Left lobe of liver (tissue), 2 donors: ENCODE measurements at places on chromosomes 16 and 17.

DNA sequence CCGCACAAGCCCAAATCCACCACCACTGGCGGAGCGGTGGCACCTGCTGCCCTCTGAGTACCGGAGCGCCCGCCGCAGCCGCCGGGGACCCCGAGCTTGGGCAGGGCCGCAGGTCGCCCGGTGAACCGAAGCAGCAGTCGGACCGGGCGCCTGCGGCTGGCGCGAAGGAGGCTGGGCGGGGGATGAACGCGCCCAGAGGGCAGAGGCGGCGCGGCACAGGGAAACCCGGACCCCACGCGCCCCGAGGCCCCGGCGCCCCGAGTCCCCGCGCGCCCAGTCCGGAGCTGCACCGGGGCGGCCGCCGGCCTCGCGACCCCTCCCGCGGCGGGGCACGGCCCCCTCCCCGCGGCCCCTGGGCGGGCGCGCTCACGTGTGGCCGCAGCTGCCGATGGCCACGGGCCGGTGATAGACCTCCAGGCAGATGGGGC is 393 bp downstream of the RNF166 start:
- no peak for DNase-seq

DNA sequence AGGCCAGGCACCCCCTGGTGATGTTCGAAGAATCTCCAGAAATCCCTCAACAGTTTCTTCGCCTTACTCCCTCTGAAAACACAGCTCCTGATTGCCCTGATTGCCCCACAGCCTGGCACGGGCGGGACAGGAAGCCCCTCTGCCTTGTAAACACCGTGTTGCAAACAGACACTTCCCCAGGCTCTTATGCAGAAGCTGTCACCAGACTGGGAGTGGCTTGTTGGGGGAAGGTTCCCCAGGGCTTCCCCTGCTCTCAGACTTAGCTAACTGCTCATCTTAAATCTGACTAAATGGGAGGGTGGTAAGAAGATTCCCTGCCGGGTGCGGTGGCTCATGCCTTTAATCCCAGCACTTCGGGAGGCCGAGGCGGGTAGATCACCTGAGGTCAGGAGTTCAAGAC is 11.2 kb downstream of the PIK3R5 start:
- DNase-seq = peak; percentile 64

DNA sequence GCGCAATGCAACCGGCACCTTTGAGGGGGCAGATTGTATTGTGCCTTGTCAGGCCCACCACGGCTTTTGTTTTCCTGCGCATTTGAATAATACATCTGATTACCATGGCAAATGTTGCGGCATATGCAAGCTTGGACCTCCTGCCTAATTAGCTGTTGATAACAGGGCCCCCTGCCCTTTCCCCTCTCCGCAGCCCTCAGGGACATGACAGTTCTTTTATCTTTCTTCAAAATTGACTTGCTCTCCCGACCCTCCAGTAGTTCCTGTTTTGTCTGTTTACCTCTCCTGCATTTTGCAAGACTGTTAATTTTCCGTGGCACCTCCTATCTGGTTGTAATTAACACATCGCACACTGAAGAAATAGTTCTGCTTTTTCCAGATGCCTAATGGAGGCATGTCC is 86.8 kb downstream of the RBFOX1 start:
- no peak for DNase-seq

GRCh38 chr16:52709306-52709705 is 162.4 kb upstream of the TOX3 start:
- DNase-seq = no peak

DNA sequence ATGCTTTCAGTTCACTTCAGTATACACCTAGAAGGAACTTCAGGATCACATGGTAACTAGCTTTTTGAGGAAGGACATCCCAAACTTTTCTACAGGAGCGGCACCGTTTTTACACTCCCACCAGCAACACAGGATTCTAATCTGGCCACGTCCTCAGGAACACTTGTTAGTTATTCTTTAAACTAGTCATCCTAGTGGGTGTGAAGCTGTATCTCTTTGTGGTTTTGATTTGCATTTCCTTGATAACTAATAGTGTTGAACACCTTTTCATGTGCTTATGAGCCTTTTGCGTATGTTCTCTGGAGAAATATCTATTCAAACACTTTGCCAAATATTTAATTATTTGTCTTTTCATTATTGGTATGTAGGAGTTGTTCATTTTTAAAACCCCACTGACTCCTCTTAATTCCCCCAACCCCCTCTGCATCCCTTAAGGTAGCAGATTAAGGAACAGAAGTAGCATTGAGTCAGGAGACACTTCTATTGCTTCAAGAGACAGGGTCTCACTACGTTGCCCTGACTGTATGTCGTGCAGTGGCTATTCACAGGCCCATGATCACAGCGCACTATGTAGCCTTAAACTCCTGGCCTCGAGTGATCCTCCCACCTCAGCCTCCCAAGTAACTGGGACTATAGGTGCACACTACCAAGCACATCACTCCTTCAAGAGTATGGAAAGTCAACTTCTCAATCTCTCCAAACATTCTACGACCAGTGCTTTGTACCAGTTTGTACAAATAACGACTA is 25.4 kb downstream of the YWHAE start:
- DNase-seq = no peak

DNA sequence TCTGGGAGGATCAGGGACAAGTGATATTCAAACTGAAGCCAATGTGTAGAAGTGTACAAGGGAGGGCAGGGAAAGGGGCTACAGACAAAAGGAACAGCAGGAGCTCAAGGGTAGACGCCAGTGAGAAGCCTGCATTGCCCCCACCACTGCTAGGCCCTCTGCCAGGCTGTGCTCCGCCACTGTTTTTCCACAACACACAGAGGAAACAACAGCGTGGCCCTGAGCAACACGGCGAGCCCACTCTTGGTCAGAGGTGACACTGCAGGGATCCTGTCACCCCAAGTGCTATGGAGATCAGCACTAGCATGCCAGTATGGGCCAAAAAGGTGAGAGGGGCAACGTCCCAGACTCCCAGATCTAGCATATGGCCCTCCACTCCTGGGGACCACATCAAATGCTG is 23.4 kb downstream of the MYO18A start:
- no peak for DNase-seq
